Osteocyte (in vitro differentiated cells): ENCODE measurements at places on chromosomes 2 and 18. TPM values are rescaled to one million over a fixed set of nuclear protein-coding genes. Genes with fewer than 3 reads are reported as not detected.

DNA sequence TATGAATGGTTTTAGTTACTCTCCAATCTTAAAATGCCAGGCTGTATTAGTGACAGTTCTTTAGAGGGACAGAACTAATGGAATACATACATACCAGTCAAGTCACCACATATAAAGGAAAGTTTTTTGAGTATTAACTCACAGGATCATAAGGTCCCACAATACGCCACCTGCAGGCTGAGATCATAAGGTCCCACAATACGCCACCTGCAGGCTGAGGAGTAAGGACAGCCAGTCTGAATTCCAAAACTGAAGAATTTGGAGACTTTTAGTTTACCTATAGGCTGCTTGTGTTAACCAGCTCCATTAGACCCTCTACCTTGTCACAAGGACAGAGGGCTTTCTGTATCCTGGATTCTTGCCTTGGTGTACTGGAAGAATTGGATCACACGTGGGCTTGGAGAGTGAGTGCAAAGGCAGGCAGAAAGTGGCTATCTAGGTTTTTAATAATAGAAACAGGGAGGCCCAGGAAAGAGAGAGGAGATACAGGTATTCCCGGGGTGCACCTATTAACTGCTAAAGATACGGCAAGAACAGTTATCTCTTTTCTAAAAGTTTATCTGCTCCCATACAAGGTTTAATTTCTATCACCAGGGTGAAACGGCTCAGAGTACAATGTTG lies 234.9 kb upstream of the CYRIA start:
- no peak for DNase-seq

DNA sequence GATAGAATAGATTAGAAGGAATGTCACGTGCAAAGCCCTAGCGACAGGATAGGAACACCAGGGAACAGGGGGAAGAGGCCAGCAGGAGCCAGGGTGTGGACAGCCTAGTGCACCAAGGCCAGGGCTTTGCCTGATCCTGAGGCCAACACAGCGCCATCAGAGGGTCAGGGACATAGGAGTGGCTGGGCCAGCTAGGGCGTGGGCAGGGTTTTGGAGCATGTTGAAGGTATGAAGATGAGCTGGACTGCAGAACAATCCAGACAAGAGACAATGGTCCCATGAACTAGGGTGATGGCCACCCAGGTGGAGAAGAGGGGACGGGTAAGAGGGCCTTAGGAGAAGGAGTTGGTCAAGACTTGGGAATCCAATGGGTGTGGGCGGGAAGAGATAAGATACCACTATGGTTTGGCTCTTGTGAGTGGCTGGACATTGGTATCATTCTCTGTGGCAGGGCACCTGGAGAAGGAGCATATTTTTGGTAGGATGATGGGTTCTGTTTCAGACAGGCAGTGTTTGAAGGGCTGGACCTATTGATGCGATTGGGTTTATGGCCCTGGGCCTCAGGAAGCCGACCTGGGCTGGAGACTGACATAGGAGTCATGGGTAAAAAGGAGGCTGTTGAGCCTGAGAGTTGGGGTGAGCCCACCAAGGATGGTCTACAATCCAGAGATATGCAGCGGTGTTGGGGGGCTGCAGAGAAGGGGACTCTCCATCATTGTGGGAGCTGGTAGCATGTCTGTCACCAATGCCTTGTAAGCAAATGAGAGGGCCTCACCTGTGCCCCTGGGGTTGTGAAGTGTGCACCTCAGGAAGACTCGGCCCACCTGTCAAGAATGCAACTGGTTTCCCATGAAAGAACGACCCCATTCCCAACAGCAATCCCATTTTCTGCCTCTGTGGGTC lies 2.0 kb upstream of the HS1BP3 start:
- DNase-seq = no peak

- DNase-seq = no peak
Observed at GRCh38 chr2:127661949-127662510, 13.3 kb downstream of the LIMS2 start.

GRCh38 chr2:45005261-45006002 lies 3.8 kb downstream of the SIX2 start:
- no peak for DNase-seq

GRCh38 chr18:79601234-79601633 lies 78.4 kb upstream of the CTDP1 start:
- DNase-seq = no peak

- no peak for DNase-seq
Observed at GRCh38 chr18:67954594-67954993, 438.1 kb upstream of the DSEL start.

GRCh38 chr2:108935271-108935741 lies 53.7 kb downstream of the EDAR start:
- no peak for DNase-seq

DNA sequence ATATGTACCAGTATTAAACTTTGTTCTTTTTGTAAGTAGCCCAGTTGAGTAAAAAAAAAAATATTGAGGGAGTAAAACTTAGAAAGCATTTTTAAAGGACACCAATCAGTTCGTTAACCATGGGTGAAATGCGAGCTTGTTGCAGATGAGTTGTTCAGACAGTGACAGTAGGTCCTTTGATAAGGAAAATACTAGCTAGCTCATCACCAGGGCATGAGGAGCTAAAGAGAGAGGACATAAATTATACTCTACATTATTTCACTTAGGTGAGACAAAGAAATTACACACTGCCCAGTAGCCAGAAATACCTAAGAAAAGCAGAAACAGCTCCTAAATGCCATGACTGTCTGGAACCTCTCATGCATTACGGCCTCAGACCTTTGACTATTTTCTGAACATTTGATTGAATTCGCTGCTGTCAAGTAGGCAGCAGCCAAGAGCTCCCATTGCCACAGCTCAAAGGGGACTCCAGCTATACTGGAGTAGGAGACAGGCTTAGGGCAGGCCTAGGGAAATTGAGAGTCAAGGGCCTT lies 2.6 kb upstream of the HNRNPLL start:
- no peak for DNase-seq

DNA sequence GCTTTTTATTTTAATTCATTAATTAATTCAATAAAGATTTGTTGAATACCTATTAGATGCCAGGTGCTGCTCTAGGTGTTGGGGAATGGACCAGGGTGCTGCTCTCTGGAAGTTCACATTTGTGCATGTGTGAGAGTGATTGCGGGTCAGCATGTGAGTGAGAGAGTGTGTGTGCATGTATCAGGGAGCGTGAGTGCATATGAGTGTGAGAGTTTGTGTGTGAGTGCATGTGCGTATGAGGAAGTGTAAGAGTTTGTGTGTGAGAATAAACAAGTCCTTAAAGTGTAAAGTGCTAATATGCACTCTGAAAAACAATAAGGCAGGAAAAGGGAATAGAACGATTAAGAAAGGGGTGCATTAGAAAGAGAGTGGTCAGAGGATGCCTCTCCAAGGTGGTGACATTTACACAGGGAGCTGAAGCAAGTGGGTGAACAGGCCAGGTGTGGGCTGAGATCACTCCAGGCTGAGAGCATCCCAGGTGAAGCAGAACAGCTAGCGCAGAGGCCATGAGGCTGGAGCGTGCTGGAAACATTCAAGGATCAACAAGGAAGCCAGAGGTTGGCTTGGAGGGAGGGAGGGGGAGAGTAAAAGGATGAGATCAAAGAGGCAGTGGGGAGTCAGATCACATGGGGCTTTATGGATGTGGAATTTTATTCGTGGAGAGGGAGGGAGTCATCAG lies 50.5 kb upstream of the SLC1A4 start:
- no peak for DNase-seq

GRCh38 chr2:74458132-74458937 lies at the start of gene WBP1:
WBP1 (plus strand) TSS chr2:74458438; CDS start chr2:74458603, 165 bp downstream.
- peak; percentile 100 for DNase-seq

GRCh38 chr18:41009926-41010325 lies 945.1 kb upstream of the PIK3C3 start:
- DNase-seq = no peak

- DNase-seq = no peak
Observed at GRCh38 chr2:6841537-6842287, 24.0 kb downstream of the CMPK2 start.

DNA sequence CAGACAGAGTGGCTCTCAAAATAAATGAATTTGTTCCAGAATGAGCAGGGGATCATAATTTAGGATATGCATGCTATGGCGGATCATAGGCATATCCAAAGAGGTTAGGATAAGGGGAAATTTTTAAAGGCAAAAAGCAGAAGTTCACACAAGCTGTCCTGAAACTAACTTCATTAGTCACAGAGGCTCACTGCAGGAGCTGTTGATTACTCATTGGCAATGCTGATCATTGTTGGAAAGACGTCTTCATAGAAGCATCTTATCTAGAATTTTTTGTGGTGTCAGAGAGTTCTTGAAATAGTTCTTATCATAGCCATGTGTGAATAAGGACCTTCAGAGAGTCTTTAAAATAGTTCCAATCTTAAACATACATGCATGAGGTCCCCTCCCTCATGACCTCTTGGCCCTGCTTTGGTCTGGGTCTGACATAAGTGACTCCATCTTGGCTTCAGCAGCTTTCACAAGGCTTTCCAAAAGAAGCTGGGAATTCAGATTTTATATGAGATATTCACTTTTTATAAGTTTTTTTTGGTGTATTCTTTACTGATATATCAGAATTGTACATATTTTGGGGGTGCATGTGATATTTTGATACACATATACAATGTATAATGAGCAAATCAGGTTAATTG lies 7.5 kb upstream of the CCDC195 start:
- DNase-seq = no peak

DNA sequence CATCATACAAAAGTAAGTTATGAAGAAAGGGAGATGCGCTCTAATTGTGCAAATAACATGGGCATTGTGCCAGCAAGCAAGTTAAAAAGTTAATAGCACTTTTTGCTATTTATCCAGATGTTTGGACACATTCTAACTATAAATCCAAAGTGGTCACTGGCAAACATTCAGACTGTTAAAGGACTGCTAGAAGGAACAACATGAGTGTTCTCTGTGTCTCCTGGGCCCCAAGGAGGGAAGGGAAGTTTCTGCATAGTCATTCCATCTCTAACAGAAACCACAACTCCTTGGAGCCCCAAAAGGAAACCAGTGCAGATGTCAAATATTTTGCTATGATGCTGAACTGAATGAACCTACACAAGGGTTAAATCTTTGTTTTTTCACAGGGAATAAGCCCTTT lies 213.3 kb upstream of the HNRNPA3 start:
- no peak for DNase-seq

DNA sequence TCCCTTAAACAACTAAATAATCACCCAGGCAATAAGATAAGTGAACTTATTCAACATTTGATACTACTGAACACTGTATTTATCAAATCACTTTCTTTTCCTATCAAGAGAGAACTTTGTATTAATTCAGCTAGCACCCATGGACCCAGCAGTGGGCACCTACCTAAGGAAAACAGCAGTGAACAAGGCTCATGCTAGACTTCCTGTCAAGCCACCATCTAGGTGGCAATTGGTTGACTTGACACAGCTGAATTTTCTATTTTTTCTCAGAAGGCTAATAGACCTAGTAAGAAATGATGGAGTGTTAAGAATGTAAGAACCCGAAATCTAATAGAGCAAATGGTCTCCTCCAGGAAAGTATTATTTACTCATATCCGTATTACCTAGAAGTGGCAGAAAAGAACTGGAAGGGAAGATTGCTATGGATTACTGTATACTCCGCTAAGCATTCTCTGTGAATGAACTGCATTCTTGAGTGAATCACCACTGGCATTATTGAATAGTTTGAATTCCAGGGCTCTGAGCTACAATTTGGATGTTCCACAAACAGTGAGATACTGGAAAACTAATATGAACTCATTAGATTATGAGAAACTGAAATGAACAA lies 988.2 kb upstream of the CDH2 start:
- no peak for DNase-seq

The SLC19A3 gene
- total RNA-seq = not detected in 2 replicates

The LHCGR gene
- not detected in 2 replicates for total RNA-seq

The CFC1B gene
- not detected in 2 replicates for total RNA-seq

The HOXD9 gene
- total RNA-seq = not detected in 2 replicates

The GPR75 gene
- 1.1 and 1.2 TPM in 2 replicates for total RNA-seq

The IHH gene
- 0.18 TPM in 1 of 2 replicates, not detected in the other for total RNA-seq

The CCDC138 gene
- total RNA-seq = 3.5 and 6.0 TPM in 2 replicates
